ENCODE measurements at places on chromosomes 13 and 19. TPM values are rescaled to one million over a fixed set of nuclear protein-coding genes. Genes with fewer than 3 reads are reported as not detected.

Gene DCT
- not detected for total RNA-seq

Gene SERP2
- total RNA-seq = not detected

Gene DPF1
- 3.5 TPM for total RNA-seq

Gene TEX101
- total RNA-seq = not detected

Gene RYR1
- total RNA-seq = 5.4 TPM

Gene KLK14
- total RNA-seq = 0.28 TPM

Gene MUC16
- total RNA-seq = 0.06 TPM

Gene SPHK2
- total RNA-seq = 9.4 TPM

Gene POU2F2
- 0.37 TPM for total RNA-seq

Gene KLK6
- total RNA-seq = 0.23 TPM

Gene TNFSF9
- 8.9 TPM for total RNA-seq

Gene CNN2
- 49.3 TPM for total RNA-seq

Gene ZNF492
- not detected for total RNA-seq

Gene PIH1D1
- total RNA-seq = 93.8 TPM

Gene FGF22
- 0.95 TPM for total RNA-seq

Gene SOHLH2
- not detected for total RNA-seq

Gene TNFAIP8L1
- 4.6 TPM for total RNA-seq

Gene ADAT3
- total RNA-seq = 5.9 TPM

Gene GARIN5A
- total RNA-seq = 1.9 TPM

Gene CLEC17A
- not detected for total RNA-seq

Gene SCGB2B2
- total RNA-seq = not detected

Gene SYNE4
- total RNA-seq = 0.72 TPM

Gene KISS1R
- 0.29 TPM for total RNA-seq

Gene SLITRK1
- not detected for total RNA-seq

Gene ADGRE3
- total RNA-seq = not detected

Gene VAV1
- total RNA-seq = 6.5 TPM

Gene ATP8A2
- total RNA-seq = 0.08 TPM

Gene TEX26
- total RNA-seq = not detected

Gene ZNF625
- total RNA-seq = not detected

Gene MTRF1
- 6.6 TPM for total RNA-seq

Gene RASL11A
- total RNA-seq = 4.4 TPM

Gene PSG3
- not detected for total RNA-seq

Gene SIRT2
- 36.3 TPM for total RNA-seq

Gene LHFPL6
- 7.0 TPM for total RNA-seq

Gene SIGLEC6
- total RNA-seq = not detected

Gene CEACAM4
- total RNA-seq = not detected
